ENCODE measurements at places on chromosomes 7 and 10.

DNA sequence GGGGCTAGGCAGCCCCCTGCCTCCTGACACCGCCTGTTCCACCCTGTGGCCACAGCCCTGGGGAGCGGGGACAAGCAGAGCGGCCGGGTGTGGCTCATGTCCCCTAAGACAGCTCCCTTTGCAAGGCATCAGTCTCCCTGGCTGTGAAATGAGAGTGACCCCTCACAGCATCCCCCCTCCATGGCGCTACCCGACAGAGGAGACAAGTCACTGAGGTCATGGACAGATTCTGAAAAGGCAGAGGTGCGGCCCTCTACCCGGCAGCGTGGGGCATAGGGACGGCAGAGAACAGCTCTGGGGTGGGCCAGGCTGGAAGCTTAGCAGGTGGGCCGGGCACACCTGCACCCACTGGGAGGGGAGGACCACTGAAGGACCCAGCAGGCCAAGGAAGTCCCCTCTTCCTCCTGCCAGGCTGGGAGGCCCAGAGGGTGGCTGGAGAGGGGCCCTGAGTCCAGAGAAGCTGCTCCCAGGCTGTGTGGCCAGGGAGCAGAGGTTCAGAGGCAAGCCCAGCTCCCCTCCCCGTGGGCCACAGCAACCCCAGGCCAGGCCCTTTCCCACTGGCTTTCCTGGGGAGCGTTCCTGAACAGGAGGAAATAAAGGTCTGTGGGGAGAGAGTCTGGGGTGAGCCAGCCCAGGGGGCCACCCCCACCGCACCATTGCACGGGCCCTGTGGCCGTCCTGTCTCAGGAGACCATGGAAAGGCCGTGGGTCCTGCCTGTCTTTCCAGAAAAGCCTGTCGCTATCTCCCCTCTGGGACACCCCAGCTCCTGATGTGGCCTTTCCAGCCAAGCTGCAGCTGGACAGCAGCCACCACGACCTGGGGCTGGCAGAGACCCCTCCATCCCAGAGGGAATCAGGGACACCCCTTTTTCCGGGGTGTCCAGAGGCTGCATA, 1.7 kb downstream of the ADAP1 start:
- DNase-seq = no peak

- no peak for DNase-seq
Measured at GRCh38 chr10:127266431-127266830, 70.0 kb upstream of the INSYN2A start.

GRCh38 chr7:77565917-77566316, 28.8 kb downstream of the PTPN12 start:
- no peak for DNase-seq

- DNase-seq = no peak
Measured at GRCh38 chr7:158026636-158027265, 560.9 kb downstream of the PTPRN2 start.
